ENCODE measurements at places on chromosomes 5 and 9.

- no peak for DNase-seq
Measured at GRCh38 chr5:2375757-2376250, 375.7 kb downstream of the IRX2 start.

DNA sequence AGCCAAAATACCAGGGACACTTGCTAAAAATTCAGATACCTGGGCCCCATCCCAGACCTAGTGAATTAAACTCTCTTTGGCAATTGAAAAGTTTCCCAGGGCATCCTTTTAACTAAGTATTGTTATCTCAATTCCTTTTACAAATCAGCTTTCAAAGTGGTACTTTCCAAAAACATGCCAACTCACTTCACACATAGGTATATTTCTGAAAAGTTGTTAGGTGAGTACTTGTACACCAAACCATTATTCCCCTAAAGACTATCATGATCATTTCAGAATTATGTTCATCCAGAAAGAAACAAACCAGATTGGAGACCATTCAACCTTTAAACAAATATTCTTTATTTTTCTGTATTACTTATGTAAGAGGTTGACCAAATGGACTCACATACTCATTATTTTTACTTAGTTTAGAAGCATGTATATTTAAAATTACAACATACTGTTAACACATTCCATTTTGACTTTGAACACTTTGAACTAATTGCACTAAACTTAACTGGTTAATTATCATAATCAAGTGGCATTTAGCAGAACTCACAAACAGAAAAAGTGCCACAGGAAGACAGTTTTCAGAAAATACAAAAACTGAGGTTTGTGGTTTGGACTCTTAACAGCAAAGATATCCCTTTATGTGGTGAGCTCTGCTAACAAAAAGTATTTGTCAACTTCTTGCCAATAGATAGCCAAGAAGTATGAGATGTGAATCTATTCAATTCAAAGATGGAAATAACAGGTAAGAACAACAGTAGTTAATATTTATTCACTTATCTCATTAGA, 40.7 kb downstream of the KIAA0825 start:
- peak; percentile 22 for DNase-seq

- no peak for DNase-seq
Measured at GRCh38 chr9:117747386-117747970, 43.3 kb downstream of the TLR4 start.

DNA sequence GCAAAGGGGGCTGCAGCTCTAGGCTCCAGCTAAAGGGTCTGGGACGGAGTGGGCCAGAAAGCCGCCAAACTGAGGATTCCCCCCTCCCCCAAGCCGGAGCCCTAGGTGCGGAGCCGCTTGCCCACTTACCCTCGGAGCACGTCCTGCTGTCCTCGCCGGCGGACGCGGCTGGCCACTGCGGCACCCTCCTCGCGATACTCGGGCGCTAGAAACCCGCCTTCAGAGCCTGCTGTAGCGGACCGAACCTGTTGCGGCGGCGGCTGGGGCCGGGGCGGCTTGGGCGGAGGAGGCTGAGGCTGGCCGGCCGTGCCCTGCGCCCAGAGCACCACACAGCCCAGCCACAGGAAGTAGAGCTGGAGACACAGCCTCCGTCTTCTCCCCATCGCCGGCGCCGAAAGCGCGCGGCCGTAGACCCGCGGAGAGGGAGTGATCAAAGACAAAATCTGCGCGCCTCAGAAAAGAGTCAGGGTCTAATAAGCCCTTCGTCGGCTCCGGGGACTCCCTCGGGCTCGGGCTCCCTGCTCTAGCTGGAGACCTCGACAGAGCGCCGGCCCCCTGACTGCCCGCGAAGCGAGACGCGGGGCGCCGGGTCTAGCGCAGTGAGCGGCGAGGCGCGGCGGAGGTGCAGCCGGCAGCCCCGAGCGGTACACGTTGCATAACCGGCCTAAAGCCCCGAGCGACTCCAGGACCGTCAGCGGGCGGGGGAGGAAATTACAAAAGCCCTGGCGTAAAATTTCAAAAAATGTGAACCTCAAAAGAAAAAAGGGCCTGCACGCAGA, 635 bp downstream of the FBN2 start:
- peak; percentile 20 for DNase-seq

DNA sequence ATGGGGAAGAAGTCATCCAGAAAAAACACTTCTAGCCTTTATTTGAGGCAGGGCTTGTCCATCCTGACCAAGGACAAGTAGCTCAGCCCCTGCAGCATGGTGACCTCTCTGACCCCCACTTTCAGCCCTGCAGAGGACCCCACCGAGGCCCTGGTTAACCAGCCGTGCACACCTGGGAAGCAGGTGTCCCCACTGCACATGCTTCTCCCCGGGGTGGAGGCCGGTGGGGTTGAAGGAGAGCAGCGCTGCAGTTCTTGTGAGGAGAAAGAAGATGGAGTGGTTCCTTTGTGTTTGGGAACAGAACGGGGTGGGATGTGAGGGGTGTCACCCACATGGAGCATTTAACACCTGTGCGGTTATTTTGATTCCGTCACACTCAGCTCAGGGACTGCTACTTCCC, 21.1 kb upstream of the ZBTB34 start:
- DNase-seq: no peak

- DNase-seq: peak; percentile 34
Measured at GRCh38 chr5:93579692-93580062, 1.3 kb downstream of the NR2F1-AS1 start.

DNA sequence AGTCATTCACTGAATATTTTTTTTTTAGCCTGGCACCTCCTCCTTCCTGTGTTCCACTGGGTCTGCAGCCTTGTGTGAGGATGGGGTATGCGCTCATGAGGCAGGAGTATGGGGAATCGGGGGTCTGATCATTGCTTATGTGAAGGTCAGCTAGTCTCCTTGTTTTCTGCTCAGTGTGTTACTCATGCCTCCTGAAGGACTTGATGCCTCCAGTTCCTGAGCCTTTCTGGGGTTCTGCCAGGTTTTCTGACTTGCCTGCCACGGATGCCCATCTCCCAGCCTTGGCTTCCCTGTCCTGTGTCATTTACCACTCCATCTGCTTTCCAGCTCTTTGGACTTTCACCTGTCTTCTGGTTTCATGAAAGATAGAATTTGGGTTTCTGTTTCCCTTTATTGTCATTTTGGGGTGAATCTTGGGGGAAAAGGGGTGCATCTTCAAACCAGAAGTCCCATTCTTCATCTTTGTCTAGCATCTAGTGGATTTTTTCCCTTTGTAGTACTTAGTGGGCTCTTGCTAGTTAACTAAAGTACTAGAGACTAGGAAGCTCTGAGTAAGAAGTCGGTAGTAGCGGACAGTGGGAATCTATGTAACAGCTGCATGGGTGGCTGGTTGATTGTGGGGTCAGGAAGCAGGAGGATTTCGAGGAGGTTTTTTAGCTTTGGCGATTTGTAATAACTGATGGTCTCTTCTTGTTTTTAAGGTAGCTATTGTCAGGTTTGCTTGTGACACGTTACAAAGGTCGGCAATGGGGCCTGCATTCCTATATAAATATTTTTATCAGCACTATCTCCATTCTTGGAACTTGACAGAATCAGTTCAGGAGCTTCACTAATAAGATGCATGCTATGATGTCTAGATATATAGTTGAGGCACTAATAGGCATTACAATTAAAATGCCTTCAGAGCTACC, 8.2 kb downstream of the OTULIN start:
- no peak for DNase-seq

DNA sequence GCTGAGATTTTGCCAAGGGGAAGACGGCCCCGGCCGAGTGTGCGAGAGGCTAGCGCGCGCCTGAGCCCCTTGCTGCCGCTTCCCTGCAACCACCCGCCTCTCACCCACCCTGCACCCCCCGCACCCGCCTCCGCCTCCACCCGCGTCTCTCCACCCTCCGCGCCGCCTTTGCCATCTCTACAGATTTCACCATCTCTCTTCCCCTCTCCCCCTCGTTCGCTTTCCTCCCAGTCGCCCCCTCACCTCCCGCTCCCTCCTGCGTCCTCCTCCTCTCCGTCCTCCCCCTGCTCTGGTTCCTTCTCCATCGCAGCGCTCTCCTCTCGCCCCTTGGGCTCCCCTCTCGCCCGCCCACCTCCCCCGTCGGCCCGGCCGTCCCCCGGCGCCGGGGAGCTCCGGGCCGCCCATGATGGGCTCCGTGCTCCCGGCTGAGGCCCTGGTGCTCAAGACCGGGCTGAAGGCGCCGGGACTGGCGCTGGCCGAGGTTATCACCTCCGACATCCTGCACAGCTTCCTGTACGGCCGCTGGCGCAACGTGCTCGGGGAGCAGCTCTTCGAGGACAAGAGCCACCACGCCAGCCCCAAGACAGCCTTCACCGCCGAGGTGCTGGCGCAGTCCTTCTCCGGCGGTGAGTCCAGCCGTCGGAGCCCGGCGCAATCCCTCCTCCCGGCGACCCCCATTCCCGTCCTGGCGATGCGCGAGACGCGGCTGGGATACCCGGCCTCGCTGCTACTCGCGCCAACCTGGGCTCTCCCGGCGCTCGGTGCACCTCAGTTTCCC, at the start of gene PRDM12:
PRDM12 (plus strand) TSS at position 344 of the 778 bp plus-strand sequence; CDS start at position 404, 60 bp downstream.
- no peak for DNase-seq

DNA sequence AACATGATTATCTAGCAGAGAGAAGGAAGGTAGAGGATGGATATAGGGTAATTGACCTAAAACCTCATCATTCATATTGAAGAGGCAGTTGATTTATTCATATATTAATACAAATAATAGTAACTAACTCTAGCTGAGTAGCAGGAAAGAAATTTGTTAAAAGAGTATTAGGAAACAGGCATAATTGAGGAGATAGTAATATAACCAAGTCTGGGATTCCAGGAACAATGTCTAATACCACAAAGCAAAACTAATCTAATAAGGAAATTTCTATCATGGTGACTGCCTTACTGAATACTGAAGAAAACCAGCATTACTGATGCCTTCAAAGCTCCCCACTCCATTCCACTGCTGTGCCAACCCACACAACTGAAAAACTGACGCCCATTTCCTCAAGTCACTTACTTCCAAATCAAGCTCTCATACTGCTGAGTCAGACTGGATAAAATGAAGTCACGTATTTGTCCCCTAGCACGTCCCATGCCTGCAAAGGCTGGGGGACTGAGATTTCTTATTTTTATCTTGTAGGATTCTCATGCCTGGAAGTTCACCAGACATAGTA, 153.9 kb downstream of the SMC2 start:
- no peak for DNase-seq
